ENCODE measurements at places on chromosomes 13 and 19.

DNA sequence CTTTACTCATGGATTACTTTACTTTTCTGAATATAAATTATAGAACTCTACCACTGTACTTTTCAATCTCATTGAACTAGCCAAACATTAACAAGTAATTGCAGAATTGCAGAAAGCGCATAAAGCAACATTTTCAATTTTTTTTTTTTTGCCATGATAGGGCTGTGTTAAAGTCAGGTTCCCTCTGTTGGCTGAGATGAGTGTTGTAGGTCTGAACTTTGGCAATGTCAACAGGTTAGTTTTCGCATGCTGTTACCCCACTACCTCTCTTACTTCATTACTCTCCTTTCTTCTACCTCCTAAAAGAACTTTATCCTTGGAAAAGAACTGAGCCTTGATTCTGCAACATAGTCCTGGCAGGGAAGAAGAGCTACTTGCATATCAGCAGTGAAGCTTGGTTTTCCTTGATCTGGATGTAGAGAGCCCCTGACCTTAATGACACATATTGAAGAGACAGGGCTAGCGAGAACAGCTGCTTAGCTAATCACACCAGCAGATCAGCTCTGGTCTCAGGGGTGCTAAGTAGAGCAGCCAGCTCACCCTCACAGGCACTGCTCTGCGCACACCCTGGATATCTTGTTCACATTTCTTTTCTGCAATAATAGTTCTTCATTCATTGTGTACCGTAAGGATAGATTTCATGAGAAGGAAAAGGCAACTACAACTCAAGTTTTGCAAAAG lies 119.5 kb downstream of the FLT1 start:
- no peak for DNase-seq

DNA sequence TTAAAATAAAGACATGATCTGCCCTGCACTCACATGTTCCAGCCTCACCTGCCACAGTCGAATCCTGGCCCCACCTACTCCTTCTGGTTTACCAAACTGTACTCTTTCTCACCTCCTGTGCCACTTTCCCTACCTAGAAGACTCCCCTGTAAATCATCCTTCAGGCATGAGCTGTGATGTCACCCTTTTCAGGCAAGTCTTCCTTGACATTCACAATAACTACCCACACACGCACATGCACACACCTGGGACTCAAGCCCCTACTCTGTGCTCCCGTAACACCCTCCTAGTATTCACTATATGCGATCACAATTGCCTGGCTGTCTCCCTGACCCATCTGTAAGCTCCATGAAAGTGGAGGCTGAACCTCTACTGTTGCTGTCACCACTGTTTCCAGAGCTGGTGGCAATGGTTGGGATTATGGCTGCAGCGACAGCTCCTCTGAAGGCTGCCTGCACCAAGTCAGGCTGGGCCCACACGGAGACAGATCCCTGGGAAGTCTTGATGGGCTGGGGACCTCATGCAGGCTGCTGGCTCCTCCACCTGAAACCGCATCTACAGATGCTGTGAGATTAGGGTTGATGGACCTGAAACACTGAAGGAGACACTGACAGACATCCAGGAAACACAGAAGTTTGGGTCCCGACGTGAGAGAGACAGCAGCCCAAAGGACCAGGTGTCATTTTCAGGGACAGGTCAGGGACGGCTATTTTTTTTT lies 611.1 kb downstream of the UQCRFS1 start:
- no peak for DNase-seq

DNA sequence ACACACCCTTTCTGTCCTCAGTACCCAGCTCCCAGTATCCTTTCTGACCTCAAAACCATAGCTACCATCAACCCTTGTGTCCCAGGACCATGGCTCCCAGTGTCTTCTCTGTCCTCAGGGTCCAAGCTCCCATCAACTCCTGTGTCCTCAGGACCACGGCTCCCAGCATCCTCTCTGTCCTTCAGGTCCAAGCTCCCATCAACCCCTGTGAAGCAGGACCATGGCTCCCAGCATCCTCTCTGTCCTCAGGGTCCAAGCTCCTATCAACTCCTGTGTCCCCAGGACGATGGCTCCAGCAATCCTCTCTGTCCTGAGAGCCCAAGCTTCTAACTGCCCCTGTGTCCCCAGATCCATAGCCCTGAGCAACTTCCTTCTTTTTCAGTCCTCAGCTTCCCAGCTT lies 1.7 kb upstream of the CADM4 start:
- no peak for DNase-seq

DNA sequence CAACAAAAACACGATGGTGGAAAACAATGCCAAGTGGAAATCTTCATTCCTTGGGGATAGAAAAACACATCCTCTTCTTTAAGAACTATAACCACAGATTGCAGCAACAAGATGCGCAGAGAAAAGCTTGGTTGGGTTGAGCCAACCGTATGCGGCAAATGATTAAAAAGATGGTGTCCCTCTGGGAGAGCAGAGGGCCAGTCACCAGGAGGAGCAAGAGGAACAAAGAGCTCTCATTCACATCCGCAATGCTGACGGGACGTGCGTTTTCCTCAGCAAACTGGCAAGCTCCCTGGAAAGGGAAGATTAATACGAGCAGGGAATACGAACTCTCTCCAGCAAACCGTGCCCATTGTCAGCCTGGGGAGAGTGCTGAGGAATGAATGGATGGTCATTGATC lies 141.6 kb downstream of the KATNAL1 start:
- no peak for DNase-seq

DNA sequence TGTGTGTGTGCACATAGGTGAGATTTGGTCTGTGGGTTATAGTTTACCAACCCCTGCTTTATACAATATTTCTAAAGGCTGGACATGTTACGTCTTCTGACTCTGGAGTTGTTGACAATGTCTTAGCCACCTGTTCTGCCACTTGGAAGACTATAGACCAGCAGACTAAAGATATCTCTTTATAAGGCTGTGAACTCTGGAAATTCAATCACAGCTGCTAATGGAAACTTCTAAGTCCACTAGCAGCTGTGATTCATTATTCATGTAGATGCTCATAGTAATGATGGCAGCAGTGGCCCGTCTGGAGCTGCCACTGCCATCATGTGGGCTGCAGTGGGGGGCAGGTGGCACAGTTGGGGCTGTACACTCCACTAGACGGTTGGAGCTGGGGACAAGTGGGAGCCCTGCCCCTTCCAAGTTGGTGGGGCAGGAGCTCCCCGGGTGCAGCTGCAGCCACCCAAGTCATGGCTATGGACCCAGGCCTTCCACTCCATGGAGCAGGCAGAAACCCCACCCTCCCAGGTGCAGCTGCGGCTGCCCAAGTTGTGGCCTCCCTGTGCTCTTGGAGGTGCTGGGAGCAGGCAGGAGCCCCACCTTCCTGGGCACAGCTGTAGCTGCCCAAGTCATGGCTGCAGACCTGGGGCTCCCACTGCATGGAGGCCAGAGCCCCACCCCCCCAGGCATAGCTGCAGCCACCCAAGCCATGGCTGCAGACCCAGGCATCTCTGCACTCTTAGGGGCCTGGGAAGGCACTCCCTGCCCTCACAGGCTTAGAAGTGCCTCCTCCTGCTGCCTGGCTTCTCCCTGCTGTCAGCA lies 8.8 kb downstream of the IGFL4 start:
- DNase-seq: no peak

- no peak for DNase-seq
These were observed 97.5 kb downstream of the TNFRSF19 start for GRCh38 chr13:23667750-23668149.

DNA sequence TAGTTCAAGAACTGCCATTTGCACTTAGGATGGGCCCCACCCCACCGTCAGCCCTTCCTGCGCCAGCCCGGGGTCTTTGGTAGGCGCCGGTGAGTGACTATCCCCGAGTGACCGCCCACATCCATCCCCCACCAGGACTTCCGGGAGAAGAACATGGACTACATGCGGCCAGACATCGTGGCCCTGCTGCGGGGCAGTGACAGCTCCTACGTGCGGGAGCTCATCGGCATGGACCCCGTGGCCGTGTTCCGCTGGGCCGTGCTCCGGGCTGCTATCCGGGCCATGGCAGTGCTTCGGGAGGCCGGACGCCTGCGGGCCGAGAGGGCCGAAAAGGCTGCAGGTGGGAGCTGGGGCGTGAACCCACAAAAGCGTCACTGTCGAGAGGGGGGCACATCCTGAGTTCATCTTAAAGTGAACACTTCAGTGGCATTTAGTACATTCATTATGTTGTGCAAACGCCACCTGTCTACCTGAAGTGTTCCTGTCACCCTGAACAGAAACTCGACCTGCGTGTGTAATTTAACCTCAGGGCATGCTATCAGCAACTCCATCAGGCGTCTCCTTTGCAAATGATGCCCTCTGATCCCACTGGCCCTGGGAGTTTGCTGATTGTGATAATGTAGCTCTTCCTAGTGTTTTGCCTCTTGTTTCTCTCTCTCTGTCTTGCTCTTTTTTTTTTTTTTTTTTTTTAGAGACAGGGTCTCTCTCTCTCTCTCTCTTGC lies 42.4 kb upstream of the USE1 start:
- no peak for DNase-seq
